GM23248 (cell line): ENCODE measurements at places on chromosomes 3 and 15.

DNA sequence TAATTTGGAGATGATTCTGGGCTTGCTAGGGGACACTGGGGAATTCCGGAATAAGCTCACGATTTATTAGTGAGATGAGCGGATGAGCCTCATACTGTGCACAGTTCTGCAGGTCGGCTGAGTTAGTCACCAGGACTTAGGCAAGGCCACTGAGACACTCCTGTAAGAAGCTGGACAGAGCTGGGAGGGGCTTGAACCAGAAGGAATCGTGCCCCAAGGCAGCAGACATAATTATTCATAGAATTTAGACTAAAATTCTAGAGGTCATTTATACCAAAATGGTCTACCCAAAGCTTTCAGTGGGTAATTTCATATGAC is 121.4 kb downstream of the VGLL4 start:
- DNase-seq: no peak

GRCh38 chr15:58015565-58015964 is 49.9 kb downstream of the ALDH1A2 start:
- DNase-seq: peak; percentile 77

DNA sequence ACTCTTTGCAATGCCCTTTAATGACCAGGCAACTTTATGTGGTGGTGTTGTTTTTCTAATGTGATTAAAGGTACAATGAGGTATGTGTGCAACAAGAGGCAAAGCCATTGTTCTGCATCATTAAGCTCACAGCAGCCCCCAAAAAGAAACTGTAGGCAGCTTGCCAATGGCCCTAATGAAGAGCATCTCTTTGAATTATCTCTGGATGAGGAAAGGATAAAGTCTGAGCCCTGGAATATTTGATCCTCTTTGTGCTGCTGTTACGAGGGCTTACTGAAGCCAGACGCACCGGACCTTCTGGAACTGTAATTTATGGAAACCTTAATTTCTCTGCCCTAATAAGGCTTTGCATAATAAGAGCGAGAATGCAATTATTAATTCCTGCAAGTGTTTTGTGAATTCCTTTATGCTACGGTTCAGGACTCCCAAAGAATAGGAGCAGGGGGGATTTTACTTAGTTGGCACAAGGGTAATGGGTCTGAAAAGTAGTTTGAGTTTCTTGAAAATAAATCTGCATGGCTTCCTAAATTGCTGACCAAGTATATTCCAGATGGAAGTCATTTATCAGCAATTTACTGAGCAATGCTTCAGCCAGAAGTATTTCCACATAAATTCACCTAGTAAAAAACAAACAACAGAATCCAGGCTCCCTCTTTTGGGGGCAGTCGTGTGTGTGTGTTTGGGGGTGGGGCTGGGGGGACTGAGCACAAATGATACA is 193.4 kb downstream of the PDZRN3 start:
- no peak for DNase-seq

DNA sequence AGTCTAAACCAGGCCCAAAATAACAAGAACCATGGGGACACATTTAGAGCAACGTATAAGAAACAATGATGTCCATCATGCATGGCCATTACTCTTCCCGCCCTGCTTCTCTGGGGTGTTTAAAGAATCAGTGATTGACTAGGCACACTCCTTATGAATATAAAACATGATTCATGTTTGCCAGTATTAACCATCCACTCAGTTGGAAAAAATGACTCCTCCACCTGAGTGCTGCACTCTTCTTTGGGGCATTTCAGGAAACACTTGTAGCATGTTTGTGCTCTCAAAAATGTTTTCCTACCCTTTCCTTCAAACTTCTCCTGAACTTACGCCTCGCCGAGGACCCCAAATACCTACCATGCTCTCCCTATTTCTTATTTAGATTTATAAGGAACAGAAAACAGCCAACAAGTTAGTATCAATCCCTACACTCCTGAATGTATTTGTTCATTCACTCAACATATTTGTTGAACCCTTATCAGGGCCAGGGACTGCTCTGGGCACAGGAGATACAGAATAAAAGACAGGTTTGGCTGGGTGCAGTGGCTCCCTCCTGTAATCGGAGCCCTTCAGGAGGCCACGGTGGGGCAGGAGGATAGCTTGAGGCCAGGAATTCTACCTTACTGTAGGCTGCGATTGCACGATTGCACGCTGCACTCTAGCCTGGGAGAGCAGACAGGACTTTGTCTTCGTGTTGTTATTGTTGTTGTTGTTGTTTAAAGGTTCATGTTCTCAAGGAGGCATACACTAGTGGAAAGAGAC is 137.0 kb downstream of the TMCO5A start:
- DNase-seq: peak; percentile 31

DNA sequence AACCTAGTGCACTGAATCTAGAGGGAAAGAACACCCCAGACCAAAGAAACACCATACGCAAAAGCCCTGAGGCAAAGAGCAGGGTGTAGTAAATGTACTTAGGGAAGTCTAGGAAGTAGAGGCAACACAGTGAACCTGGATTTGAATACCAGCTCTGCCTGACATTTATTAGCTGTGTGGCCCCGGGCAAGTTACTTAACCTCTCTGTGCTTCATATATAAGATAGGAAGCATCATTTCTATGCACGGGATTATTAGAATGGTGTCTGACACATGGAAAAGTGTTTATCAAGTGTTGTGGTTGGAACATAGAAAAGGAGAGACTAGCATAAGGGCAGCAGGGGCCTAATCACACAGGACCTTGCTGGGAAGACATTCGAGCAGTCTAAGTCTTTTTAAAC is 132.2 kb downstream of the ERC2 start:
- no peak for DNase-seq

DNA sequence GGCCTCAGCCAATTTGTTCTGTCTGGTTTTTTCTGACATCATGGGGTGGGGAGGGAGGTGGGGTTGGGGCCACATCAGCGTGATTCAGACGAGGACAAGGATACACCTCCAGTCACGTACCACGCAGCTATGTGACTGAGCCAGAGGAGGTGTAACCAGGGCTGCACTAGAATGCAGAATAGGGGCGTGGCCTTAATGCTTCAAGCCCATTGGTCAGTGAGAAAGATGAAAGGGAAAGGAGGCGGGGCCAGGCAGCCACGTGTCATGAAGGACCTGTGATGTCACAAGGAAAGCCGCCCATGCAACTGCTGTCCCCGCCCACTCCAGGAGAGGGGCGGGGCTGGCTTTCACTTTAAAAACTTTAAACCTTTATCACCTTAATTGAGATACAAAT is at the start of gene GOLGA6L2:
TSS of gene GOLGA6L2 (minus strand) at position 137 of the 394 bp plus-strand sequence. CDS start at position 75, 62 bp downstream.
- peak; percentile 8 for DNase-seq

- peak; percentile 70 for DNase-seq
Observed at GRCh38 chr15:71151081-71151480, 35.8 kb downstream of the THSD4 start.

GRCh38 chr15:29299331-29299730 is 29.7 kb upstream of the NSMCE3 start:
- DNase-seq: no peak

GRCh38 chr3:133561679-133562078 is 11.8 kb upstream of the CDV3 start:
- DNase-seq: no peak

- DNase-seq: no peak
Observed at GRCh38 chr3:157594413-157594812, 91.2 kb upstream of the VEPH1 start.

DNA sequence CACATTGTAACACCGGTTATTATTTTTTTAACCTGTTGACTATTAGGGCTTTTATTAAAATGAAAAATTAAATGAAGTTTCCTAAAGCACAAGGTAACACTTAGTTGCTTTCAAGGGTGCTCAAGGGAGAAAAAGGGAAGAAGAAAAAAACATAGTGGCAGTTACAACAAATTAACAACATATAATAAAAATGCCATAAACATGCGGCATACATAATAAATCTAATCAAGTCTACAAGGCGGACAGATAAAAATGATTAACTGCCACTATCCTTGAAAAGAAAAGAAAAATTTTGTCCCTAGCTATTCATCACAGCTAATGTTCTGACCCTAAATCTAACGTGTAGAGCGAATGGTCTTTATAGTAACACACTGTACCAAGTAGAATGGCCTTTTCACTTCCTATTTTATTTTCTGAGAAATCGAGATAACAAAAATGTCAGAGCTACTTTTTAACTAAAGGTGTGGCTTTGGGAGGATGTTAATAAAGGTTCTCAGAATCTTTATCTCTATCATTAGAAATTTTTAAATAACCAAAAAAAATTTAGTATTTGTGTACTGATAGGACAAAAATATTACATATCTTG is 194.9 kb downstream of the FOXP1 start:
- no peak for DNase-seq

DNA sequence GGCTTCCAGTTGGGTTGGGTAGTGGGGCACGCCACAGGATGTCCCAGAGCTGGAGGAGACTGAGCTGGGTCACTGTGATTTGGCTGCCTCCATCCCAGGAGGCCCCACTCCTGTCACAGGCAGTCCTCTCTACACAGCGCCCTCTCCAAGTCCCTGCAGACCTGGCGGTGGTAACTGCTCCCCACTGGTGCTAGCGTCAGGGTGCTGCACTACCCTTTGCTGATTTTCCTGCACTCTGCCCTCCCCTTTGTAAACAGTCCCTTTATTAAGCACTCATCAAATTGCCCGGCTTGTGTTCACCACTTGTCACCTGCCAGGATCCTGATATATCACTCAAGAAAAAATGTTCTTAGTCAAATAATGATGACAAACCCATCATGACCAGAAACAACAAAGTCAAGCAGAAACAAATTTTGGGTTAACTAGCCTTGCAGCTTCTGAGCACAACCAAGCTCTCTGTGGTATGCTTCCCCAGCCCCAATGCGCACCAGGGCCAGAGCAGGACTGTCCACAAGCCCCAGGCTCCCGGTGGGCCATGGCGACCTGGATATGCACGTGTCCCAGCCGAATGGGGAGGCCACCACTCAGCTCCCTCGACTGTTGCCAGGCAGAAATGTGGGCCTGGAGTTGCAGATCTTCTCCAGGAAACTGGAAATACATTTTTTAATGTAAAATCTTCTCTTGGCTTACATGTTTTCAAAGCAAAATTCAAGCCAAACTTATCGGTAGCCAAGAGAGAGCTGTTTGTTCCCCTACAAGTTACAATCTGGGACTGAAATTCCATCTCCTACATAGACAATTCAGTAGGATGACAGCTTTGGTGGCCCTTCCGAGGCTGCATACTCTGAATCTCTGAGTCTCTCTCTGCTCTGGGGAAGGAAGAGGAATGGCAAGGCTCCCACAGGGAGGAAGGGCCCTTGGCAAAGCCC is 24.5 kb downstream of the MEGF11 start:
- DNase-seq: no peak

- peak; percentile 38 for DNase-seq
Observed at GRCh38 chr3:129974833-129975704, 549 bp downstream of the TRH start.

DNA sequence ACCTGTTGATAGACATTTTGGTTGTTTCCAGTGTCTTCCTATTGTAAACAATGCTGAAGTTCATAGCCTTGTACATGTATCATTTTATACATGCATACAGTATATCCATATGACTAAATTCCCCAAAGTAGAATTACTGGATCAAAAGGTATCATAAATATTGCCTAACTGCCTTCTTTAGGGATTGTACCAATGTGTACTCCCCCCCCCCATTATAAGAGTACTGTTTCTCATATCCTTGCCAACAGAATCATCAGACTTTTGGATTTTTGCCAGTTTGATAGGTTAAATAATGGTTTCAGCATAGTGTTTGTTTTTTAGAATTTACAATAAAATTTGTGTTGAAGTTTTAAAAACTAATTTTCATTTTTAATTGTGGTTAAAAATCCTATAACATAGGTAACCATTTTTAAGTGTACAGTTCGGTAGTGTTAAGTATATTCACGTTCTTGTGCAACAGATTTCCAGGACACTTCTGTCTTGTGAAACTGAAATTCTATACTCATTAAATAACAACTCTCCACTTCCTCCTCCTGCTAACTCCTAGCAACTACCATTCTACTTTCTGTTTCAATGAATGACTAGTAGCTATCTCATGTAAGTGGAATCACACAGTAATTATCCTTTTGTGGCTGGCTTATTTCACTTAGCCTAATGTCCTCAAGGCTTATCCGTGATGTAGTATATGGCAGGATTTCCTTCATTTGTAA is 30.8 kb upstream of the MAP3K13 start:
- DNase-seq: peak; percentile 60

DNA sequence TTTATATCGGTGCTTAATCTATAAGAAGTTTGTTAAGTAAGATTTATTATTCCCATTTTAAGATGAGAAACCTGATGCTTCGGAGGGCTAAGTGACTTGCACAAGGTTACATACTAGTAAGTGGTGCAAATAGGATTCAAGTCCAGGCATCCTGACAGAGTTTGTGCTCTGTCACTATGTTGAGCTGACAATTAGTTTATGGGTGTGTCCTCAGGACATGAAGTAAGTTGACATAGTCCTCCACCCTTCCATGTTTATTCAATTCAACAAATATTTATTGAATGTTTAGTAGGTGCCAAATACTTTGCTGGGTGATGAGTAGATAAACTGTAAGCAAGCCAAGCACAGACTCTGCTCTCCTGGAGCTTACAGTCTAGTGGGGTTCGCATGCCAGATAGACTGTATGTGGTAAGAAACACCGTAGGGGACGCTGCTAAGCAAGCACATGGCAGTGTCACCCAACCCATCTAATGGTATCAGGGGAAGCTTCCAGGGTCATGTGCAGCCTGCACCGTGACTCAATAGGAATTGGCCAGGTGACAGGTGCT is 342.7 kb upstream of the SATB1 start:
- DNase-seq: no peak

DNA sequence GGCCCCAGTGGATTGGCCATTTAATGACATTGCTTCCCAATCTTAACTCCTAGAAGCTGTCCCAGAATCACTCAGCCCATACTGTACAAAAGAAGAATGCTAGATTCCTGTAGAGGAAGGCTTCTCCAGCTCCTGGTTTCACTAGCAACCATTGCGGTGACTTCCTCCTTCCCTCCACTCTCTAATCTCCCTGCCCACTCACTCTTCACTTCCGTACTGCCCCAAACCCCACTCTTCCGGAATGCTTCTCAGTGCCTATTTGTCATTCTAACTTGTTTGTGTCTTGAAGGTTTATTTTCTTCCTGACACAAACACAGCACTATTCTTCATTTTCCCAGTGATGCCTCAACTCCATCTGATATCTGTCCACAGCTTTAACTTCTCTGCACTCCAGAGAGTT is 97.1 kb upstream of the SPATA16 start:
- DNase-seq: no peak

GRCh38 chr15:89781891-89782618 is 5.9 kb downstream of the MESP2 start:
- peak; percentile 92 for DNase-seq

DNA sequence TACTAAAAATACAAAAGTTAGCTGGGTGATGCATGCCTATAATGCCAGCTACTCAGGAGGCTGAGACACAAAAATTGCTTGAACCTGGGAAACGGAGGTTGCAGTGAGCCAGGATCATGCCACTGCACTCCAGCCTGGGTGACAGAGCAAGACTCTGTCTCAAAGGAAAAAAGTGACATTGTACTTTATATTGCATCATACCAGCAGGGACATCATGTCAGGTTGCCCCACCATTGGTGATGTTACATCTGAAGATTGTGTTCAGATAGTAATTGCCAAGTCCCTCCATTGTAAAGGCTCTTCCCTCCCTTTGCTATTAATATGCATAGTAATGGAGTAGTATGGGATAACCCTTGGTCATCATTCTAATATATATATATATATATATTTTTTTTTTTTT is 44.8 kb downstream of the FOXL2 start:
- no peak for DNase-seq
